ENCODE measurements at places on chromosomes 1 and 21.

DNA sequence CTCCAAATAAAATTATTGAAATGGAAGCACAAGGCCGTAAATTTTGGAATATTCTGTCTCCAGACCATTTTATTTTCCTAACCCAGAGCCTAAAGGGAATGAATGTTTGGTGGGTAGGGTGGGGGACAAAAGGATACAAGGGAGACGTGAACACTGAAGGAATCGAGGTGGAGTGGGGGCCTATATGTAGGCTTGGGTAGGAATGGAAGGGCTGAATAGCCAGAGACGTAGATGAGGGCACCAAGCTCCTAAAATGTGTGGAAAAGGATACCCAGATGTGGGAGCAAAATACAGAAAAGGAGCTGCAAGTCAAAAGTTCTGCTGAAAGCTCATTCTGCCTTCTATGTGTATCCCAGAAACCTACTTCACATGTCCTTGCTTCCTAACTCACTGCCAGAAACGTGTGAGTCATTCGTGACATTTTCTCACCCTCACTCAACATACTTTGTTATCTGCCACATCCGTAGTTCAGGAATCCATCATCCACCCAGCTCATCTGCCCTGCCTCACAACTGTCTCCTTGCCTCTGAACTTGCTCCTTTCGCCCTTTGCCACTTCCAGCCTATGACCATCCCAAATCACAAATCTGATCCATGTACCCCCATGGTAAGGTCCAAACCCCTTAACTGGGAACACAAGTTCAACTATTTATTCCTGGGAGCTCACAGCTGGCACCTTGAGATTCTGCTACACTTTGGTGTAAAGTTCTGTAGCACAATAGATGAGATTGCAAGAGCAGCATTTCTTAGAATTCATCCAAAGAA is 84.1 kb upstream of the PRDX6 start:
- H3K4me1 ChIP-seq: no peaks in the 10 kb centered on the region
- no peak overlapping the region for H3K27ac ChIP-seq
- DNase-seq: no peak
- H3K36me3 ChIP-seq: no peaks in the 10 kb centered on the region

DNA sequence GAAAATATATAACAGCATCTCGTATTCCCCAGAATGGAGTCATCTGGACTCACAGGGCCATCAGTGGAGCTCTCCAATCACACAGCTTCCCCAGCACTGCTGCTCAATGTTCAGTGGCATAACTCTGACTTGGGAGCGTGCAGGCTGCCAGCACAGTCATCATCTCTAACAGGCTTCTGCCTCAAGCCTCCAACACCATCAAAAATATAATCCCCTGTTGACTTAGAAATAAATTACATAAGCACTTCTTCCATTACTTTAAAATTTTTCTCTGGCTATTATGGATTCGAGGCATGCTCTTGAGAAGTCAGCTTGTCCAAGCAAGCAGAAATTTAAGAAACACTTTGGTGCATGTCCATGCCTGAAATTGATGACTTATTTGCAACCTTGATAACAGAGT is 6.2 kb downstream of the DUSP23 start:
- no peaks in the 10 kb centered on the region for H3K4me1 ChIP-seq
- H3K36me3 ChIP-seq: no peaks in the 10 kb centered on the region
- H3K27ac ChIP-seq: no peak overlapping the region

- no peaks in the 10 kb centered on the region for H3K36me3 ChIP-seq
- no peak overlapping the region for H3K4me3 ChIP-seq
- no peak overlapping the region for H3K27ac ChIP-seq
- H3K27me3 ChIP-seq: no peaks in the 10 kb centered on the region
Observed at GRCh38 chr1:3925256-3925655, 25.2 kb upstream of the C1orf174 start.

DNA sequence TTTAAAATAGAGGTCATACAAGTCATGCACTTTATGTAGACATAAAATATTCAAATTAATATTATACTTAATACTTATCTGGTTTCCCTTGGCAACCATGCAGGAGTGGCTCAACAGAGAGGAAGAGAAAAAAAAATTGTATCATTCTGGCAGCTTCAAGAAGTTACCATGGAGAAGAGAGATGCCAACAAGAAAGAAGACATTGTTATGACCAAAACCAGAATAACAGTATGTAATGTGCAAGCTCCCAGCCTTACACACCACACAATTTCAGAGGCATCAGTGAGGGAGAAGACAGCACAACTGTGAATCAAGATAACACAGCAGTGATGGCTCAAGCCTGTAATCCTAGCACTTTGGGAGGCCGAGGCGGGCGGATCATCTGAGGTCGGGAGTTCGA is 49.1 kb upstream of the RCOR3 start:
- H3K27ac ChIP-seq: no peak overlapping the region
- H3K4me3 ChIP-seq: no peak overlapping the region
- no peaks in the 10 kb centered on the region for H3K27me3 ChIP-seq
- no peak for DNase-seq

DNA sequence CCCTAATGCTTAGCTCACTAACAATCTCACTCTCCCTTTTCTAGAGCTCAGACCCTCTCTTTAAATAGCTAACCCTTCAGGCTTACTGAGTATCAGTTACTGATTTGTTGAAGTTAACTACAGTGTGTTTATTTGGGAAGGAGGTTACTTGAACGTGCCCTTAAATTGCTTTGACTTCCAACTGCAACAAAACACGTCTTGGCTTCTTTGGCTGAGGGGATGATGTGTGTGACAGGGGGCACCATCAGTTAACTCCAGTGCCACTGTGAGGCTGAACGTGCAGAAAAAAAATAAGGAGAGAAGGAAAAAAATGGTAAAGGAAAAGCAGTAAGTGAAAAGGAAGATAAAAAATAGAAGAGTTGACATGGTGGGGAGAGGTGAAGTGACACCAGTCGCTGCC is 75.1 kb upstream of the NRIP1 start:
- no peaks in the 10 kb centered on the region for H3K27me3 ChIP-seq
- DNase-seq: no peak
- H3K36me3 ChIP-seq: no peaks in the 10 kb centered on the region
- no peak overlapping the region for H3K27ac ChIP-seq

GRCh38 chr21:44485254-44485793 is 30.0 kb downstream of the LRRC3 start:
- H3K27me3 ChIP-seq: no peaks in the 10 kb centered on the region
- no peak overlapping the region for H3K4me3 ChIP-seq
- no peak for DNase-seq
- no peak overlapping the region for H3K27ac ChIP-seq

DNA sequence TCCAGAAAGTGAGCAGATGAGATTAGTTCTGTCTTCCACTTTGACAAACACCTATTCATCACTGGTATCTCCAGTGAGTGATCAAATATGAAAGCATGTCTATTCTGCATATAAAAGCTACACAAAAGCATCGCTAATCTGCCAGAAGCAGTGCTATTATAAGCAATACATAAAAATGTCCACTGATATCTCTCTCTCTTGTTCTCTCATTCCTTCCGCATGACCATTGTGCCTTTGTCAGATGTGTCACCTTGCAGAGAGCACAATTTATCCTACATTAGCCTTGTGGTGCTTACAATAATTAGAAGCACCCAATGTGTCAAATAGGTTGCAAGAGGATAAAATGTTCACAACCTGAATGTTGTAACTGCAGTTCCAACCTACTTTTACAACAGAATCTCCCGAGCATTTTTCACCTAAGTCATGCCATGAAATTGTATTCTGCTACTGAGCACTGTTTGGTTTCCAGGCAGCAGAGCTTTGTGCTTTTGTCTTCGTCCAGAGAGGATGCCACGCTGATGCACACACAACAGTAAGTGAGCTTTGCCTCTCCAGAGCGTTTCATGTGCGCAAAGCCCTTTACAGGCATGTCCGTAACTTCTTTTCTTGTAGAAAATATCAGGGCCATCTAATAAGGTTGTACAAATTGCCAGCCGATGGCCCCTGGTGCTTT is 198.7 kb upstream of the PLD5 start:
- no peak for DNase-seq
- no peaks in the 10 kb centered on the region for H3K27me3 ChIP-seq
- no peak overlapping the region for H3K27ac ChIP-seq
- H3K4me3 ChIP-seq: no peak overlapping the region

DNA sequence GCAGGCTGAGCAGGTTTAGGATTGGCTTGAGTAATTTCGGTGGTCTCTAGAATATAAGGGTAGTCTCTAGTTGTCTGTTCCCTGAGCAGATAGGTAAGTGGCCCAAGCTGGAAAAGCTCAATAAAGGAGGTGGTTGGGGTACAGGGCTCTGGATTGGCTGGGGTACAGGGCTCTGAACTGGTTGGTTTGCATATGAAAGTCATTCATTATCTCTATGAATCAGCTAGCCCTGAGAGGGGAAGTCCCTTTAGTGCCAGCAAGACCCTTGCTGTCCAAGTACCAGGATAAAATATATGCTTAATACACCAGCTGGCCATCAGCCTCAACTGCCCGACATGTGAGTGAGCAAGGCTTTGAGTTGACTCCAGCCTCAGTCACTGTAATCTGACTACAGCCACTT is 93.0 kb downstream of the ZBTB18 start:
- DNase-seq: no peak
- no peaks in the 10 kb centered on the region for H3K27me3 ChIP-seq
- H3K4me3 ChIP-seq: no peak overlapping the region
- H3K27ac ChIP-seq: no peak overlapping the region
- no peaks in the 10 kb centered on the region for H3K4me1 ChIP-seq
- H3K36me3 ChIP-seq: no peaks in the 10 kb centered on the region

DNA sequence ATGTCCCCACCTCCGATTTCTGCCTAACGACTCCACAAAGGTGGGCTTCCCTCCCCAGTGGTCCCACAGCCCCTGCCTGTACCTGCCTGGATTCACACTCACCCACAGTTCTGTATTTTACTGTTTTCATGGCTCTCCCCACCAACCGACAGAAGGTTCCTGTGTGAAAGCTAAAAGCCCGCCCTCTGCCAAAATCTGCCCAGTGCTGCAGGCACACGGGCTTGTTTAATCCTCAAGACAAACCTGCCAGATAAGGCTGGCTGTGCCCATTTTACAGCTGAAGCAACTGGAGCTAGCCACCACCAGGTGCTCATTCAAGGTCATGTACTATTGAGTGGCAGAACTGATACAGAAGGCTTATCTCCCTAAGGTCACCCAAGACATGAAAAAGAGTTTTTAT is 114.5 kb downstream of the HIVEP3 start:
- peaks cover 46% of the 10 kb centered on the region for H3K36me3 ChIP-seq
- no peaks in the 10 kb centered on the region for H3K27me3 ChIP-seq
- H3K4me3 ChIP-seq: no peak overlapping the region
- H3K27ac ChIP-seq: peak overlapping the region; percentile 51

DNA sequence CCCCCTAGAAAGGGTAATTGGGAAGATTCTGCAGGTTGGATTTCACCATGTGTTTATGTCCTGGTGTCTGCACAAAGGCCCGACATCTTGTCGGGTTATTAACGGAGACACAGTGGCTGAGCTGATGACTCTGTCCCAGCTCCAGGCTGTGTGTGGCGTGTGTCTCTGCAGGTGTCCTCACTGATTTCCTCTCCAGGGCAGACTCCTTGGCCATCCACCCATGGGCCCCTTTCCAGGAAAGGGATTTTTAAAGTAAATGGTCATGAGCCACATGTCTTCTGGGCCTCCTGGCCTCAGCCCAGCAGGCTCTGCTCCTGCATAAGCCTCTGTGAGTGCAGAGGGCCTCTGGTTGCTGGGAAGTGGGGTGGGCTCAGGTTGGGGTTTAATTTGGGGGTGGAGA is 418.7 kb upstream of the VAMP3 start:
- no peak for DNase-seq
- H3K27me3 ChIP-seq: peaks cover 6% of the 10 kb centered on the region
- H3K27ac ChIP-seq: no peak overlapping the region
- H3K36me3 ChIP-seq: no peaks in the 10 kb centered on the region
- no peaks in the 10 kb centered on the region for H3K4me1 ChIP-seq

GRCh38 chr1:201364808-201365105 is 12.7 kb downstream of the TNNT2 start:
- no peak for DNase-seq
- H3K27me3 ChIP-seq: no peaks in the 10 kb centered on the region
- no peak overlapping the region for H3K4me3 ChIP-seq
- H3K4me1 ChIP-seq: no peaks in the 10 kb centered on the region

DNA sequence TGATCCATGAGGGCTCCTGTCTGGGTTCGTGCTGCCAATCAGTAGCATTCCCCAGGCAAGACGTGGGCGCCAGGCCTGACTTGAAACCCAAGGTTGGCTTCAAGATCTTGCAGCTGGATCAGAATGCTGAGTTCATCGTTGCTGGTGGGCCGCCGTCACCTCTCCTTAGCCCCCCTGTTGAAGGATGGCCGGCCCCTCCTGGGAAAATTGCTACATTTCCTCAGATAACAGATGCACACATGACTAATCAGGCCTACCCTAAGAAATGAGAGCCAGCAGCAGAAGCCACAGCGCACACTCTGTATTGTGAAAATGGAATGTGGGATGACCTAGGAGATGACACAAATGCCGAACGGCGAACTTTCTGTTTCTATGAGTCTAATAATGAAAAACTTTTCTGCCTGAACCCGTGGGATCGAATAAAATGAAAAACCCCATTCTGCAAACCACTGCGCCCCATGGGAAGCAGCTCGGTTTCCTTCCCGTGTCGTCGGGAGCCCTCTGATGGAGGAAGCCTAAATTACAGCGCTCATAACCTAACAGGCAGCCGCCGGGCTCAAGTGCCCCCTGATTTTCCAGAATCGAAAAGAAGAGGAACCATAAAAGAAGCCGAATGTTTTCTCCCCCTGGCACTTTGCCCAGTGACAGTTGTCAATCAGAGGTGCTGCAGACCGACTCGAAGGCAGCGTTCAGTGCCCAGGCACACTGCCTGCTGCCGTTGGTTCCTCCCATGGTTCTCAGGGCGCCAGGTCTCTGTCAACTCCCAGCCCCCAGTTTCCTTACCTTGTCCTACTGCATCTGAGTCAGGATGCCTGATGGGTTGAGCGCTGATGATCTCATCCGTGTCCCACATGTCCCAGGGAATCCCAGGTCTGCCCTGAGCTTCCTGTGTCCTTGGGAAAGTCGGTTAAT is 38.2 kb upstream of the H6PD start:
- no peak overlapping the region for H3K4me3 ChIP-seq
- H3K27ac ChIP-seq: no peak overlapping the region
- H3K27me3 ChIP-seq: peaks cover 30% of the 10 kb centered on the region
- no peaks in the 10 kb centered on the region for H3K36me3 ChIP-seq
- H3K4me1 ChIP-seq: peaks cover 13% of the 10 kb centered on the region
